ENCODE measurements at places on chromosomes 3 and 15. TPM values are rescaled to one million over a fixed set of nuclear protein-coding genes. Genes with fewer than 3 reads are reported as not detected.
A peak's percentile ranks its signal among the peaks of the same experiment; 100 is the strongest.

The PIGZ gene
- total RNA-seq, result 11.3 TPM

The SNURF gene
- 6.9 TPM for total RNA-seq

DNA sequence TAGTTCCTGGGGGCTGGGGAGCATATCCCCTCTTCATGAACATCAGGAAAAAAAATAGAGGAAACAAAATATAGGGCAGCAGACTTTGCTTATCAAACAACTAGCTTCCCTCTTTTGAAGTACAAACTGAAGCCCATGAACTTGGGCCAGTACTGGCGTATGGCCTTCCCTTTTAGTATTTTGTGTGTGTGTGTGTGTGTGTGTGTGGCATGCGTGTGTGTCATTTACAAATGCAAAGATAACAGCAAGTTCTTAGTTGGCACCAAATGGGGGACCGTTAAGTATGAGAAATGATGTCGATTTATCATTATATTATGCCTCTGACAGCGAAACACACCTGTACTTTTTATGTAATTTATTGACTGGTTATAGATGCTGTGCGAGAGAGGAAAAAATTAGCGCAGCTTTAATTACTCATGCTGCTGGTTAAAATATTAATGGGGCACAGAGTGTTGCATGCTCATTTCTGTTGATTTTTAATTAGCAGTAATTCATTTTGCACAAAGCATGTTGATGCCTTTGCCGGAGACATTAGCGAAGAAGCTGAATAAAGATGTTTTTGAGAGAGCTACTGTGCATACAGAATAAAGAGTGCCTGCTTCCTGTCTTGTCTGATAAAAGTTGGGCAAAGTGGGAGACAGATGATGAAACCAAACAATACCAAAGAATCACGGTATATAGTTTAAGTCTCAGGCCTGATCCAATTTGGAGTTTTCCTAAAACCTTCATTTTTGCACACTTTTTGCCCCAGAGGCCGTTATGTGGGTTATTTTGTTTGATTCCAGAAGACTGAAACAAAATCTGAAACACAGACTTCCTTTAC lies 297.1 kb downstream of the SATB1 start:
- no peak for DNase-seq

- no peak for DNase-seq
These were observed 244.2 kb downstream of the TLE3 start for GRCh38 chr15:69853544-69853951.

DNA sequence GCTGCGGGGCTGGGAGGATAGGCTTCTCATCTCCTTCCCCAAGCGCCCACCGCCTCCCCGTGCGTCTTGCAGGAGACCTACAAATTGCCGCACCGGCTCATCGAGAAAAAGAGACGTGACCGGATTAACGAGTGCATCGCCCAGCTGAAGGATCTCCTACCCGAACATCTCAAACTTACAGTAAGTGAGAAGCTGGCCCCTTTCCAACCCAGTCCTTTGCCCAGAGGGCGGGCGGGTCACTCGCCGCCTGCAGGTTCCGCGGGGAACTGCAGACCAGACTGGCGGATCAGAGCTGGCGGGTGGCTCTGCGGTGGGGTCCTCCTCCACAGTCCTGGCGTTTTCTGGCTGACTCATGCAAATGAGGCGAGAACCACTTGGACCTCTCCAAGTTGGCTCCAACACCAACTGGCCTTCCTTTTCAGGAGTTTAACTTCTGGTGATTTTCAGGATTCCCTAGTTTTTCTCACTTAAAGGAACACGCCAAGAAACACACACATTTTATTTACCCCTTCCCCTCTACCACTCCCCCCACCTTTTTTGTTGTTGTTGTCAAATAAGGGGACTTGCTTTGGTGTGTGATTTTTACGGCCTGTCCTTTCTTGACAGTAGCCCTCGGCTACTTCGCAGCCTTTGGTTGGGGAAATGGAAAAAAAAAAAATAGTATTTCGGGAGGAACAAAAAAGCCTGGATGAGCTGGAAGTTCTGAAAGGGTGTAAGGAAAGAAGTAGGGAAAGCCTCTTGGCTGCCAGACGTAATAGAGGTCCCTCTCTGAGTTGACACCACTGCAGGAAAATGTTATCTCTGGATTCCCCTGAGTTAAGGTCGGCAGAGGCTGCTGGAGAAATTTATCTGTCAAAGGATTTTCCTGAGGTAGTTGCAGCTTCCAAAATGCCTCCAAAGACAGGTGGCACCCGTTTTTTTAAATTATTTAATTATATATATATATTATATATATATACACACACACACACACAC lies 1.3 kb downstream of the BHLHE40 start:
- peak; percentile 92 for DNase-seq
